Substantia nigra (tissue), 51 donors: ENCODE measurements at places on chromosomes 4 and X.

DNA sequence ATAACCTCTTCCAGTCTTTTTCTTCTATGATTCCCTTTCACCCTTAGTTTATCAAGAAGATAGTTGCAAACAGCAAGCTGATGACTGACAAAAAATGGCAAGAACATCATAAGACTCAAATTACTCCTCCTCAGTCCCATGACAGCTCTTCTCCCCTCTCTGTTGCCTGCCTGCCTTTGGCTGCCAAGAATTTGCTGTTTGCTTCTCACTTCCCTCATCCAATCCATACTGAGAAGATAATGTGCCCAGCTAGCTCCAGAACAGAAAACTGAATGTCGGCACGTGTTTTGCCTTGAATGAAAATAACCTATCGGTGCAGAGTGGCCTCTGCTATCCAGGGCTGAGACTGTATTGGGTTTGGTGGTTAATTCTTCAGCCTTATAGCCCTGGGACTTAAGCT, 192.1 kb downstream of the PPARGC1A start:
- DNase-seq, result no peak

GRCh38 chrX:70970482-70970995, 39.6 kb upstream of the SLC7A3 start:
- DNase-seq, result no peak

GRCh38 chr4:141731481-141731880, 95.1 kb downstream of the IL15 start:
- DNase-seq, result no peak

GRCh38 chr4:98508829-98509598, 149.4 kb downstream of the TSPAN5 start:
- no peak for DNase-seq

DNA sequence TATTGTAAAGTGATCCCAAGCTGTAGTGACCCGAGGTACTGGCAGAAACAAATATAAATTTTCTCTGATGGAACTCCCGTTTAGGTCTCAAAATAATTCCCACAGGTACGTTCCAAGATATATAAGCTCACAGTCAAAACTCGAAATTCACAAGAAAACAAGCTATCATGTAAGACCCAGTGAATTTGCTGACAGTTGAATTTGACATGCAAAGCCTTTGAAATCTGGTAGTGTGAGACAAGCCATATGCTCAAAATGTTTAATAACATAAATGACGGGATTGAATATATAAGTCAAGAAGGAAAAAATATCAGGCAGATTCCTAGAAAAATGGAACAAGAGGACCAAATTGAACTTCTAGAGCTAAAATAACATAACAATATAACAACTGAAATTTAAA, 252.8 kb downstream of the TMA16 start:
- no peak for DNase-seq

GRCh38 chr4:7771541-7772507, 167.8 kb downstream of the AFAP1 start:
- no peak for DNase-seq

DNA sequence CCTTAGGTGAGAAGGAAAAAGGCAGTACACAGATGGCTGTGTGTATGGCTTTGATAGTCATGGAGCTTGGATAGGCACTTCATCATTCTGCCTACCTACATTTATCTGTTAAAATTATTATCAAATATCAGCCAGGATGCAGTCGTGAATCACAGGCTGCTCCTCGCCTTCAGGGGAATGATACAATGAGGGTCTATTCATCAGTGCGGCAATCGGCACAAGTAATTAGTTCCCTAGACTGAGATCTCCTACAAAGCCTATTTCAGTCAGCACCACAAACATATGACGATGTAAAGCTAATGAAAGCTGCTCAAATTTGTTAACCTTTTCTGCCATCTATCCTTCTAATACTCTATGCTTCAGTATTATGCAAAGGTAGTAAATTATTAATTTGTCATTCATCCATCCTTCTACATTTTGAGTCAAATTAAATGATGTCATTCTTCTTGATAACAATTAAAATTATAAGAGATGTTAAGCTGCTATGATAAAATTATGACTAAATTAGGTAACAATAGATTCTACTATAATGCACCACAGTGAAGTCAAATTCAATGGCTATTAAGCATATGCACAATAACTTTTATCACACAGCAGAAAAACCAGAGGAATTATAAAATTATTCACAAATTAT, 19.0 kb downstream of the MAB21L2 start:
- no peak for DNase-seq

- DNase-seq, result no peak
Observed at GRCh38 chrX:12843061-12843667, 23.7 kb upstream of the TLR7 start.

DNA sequence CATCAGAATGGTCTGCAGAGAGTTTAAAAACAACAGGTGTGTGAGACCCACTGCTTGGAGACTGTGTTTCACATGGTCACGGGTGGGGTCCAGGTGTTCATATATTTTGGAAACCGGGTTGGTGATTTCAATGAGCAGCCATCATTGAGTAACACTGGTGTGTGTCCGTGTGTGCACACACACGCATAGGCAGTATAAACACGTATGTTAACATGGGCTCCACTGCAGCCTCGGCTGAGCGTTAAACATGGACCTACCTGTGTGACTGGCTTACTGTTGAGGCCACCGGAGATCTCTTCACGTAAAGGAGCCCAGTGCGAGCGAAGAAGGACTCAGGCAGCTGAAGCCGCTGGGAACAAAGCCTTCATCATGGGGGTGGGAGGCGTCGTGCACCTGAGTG, 56.9 kb upstream of the TLR3 start:
- DNase-seq, result no peak

DNA sequence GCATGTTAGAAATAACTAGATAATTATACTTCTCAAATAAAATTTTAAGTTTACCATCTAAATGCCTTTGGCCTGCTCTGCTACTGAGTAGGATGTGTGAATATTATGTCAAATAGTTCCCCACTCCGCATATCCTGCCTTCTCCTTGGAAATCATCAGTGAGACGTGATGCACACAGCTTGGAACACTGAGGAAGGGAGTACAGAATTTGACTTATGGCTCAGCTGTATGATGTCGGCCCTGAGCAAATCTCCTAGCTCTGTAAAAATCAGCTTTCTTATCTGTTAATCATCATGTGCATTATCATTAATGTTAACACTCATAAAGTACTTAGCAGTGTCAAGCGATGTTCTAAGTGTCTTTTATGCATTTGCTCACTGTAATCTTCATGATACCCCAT, 241.0 kb upstream of the ANKRD50 start:
- DNase-seq, result no peak

DNA sequence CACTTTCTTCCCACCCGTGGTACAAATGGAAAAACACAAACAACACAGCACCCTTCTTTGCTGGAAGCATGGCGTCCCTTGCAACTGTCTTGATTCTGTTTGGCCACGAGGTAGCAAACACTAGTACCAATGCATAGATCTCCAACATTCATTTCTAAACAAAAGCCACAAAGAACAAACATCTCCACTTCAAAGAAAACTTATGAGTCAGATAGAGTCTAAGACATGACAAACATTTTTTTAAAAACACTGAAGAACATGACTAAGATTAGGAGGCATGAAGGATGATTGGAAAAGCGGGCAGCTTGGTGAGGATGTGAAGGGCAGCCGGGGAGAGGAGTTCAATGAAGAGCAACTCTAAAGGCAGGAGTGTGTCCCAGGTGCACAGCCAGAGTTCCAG, 197.6 kb upstream of the FAM9B start:
- DNase-seq, result no peak

GRCh38 chr4:163772238-163772637, 277.7 kb downstream of the TMA16 start:
- no peak for DNase-seq

GRCh38 chrX:15336023-15336413, 695 bp upstream of the PIGA start:
- DNase-seq, result no peak

- no peak for DNase-seq
Observed at GRCh38 chrX:9369802-9370291, 95.0 kb upstream of the TBL1X start.

DNA sequence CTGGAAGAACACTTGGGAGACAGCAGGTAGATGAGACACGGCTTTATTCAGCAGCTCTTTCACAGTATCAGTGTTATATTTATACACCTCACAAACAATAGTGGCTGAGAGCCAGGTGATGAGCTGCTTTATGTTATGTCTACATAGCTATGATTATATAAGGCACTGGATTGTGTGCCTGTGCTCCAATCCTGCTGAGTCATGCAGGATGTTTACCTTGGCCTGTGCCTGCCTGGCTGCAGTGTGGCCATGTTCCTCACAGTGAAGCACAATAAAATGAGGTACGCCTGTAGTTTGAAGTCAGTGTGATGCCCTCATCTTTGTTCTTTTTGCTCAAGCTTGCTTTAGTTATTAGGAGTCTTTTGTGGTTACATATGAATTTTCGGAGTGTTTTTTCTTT, 31.3 kb downstream of the CXCL13 start:
- DNase-seq, result no peak

DNA sequence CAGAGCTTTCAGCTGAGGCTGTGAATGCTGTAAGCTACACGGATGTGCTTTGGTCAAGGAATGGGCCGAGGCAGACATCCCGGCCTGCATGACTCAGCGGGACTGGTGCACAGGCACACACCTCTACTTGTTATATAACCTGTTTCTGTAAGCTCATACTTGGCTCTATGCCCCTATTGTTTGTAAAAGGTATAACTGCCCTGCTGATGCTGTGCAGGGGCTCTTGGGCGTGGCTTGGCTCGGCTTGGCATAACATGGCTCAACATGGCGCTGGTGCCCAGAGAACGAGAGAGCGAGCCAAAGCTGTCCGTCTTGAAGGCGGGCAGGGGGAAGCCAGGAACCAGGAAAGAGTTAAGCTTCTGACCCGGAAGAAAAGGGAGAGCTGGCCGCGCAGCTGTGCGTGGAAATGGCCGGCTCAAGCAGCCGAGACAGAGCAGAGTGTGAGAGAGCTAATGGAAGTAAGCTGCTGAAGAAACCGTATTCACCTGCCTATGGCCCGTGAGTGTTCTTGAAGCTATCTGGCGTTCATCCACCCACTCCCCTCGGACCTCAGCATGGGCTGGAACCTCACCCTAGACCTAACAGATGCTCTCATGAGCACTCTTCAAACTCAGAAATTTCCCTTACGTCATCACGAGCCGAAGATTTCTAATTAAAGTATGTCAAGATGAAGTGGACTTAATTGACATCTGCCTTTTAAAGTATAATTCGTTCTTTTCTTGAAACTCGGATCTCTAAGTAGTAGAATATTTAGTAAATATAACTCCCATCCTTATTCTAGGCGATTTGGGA, 286.3 kb upstream of the AGA start:
- DNase-seq, result no peak

DNA sequence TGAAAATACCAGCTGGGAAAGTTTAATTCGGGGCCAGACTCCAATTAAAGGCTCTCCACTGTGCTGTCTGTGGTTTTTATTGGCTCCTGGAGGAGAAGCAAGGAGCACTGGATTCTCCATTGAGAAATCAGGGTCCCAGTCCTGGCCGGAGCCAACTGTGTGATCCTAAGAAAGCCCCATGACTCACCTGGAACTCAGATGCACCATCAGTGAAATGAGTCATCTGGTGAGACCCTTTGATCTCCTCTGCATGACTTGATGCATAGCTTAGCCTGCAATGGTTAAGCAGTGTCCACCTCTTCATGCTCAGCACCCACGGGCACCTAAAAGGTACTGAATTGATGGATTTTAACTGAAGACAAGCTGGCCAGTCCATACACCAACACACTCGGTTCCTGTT, 119.2 kb upstream of the VCX3B start:
- DNase-seq, result no peak

DNA sequence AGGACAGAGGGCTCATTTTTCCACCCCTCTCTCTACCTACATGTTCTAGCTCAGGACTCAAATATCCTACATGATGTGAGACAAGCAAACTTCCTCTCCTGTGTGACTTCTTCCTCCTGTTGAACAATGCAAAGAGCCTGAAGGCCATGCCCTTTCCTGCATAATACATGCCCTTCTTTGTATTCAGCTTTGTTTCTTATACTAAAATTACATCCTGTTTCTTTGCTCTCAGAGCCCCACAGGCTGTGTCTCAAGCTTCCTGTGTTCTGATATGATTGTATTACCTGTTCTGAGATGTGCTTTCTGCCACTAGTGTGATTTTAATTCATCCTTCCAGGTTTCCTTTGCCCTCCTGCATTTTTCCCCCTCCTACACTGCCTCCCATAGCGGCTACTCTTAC, 166.4 kb upstream of the AFF2 start:
- no peak for DNase-seq

DNA sequence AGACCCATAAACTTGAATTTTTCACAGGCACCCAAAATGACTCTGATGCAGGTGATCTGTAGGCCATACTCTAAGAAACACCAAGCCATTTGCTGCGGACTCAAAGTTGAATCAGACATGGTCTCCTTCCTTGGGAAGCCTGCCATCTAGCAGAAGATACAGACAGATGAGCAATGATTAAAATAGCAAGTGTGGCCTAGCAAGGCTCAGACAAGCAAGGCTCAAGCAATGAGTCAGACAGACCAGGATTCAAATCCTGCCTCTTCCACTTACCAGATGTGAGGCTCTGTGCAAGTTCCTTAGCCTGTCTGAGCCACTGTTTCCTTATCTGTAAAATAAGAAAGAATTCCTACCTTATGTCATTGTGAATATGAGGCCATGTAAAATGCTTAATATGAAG, 2.3 kb downstream of the CCDC149 start:
- DNase-seq, result no peak

GRCh38 chrX:19326567-19326966, 17.2 kb upstream of the PDHA1 start:
- no peak for DNase-seq

DNA sequence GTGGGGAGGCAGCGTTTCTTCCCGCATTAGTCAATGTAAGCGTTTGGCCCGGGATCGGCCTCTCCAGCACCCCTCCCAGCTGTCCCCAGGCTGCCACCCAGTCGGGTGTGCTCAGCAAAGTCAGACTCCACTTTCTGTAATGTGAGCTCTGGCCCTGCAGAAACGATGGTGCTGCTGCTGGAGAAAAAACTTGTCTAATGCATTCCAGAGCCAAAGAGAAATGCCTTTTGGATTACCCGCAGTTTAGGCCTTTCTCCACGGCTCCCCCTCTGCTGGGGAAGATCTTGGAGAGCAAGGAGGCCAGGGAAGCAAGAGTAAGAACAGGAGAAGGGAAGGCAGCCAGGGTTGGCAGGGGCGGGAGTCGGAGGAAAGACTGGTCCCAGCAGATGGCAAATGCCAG, 55.2 kb downstream of the ELF4 start:
- no peak for DNase-seq

DNA sequence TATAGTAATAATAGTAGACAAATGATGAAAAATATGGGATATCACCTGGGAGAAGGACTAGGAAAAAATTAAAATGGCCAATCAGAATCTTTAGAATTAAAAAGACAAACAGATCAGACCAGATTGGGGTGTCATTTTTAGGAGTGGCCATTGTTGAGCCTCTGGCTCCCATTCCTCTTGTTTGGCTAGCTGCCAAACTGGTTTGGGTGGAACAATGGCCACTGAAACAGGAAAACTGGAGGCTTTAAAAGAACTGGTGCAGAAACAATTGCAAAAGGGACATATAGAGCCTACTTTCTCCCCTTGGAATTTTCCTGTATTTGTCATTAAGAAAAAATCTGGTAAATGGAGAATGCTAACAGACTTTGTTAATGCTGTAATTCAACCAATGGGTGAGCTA, 294.8 kb upstream of the DKK2 start:
- no peak for DNase-seq

- DNase-seq, result no peak
Observed at GRCh38 chrX:119107206-119107605, 20.4 kb downstream of the KIAA1210 start.
